ENCODE measurements at places on chromosomes 1 and 21.

DNA sequence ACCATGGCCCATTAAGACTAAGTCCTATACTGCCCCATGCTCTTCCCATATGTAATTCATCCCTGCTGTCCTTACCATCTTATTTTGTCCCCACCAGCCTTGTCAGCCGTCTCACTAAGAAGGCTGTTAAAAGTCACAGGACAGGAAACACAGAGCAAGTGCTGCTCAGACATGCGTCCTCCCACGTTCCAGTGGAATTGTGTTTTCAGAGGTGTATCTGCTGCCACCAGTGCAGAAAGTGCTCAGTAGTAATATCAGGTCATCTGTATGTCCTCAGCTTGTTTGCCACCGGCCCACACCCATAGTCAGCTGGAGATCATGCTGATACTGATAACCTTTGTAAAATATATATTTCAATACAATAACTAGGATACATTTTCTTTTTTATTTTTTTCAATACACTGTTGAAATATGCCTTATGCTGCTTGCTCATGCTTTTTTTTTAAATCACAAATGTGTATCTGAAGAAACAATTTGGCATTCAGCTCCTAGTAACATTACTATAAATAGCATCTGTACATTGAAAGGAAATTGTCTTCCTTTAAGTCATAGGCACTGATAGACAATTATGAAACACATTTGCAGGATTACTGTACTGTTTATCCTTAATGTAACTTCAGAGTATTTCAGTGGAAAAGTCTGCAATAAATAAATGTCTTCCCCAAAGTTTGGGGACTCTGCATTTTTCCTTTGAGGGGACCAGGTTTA is 156.9 kb downstream of the EDEM3 start:
- no peak for DNase-seq

DNA sequence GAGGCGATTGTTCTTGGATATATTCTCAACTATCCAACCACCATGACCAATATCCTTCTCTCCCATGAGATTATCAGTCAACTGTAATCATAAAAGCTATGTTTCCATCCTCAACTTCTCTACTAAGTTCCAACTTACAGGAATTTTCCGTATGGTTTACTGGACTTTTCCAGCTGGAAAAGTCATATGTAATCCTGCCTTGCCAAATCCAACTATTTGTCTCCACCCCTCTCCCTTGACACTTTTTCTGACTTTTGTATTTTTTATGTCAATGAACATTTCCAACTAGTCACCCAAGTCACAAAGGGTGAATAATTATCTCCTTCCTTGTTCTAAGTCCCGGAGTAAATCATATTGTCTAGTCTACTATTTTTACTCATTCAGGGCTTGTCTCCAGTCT is 293.1 kb downstream of the USP25 start:
- DNase-seq = no peak

- DNase-seq = no peak
Measured at GRCh38 chr1:238177960-238178645, 287.4 kb upstream of the ZP4 start.

- no peak for DNase-seq
Measured at GRCh38 chr1:13510499-13510898, 3.3 kb downstream of the LRRC38 start.

GRCh38 chr1:60044881-60045280 is 28.7 kb downstream of the C1orf87 start:
- no peak for DNase-seq

GRCh38 chr1:116326486-116326885 is 46.6 kb upstream of the ATP1A1 start:
- no peak for DNase-seq

DNA sequence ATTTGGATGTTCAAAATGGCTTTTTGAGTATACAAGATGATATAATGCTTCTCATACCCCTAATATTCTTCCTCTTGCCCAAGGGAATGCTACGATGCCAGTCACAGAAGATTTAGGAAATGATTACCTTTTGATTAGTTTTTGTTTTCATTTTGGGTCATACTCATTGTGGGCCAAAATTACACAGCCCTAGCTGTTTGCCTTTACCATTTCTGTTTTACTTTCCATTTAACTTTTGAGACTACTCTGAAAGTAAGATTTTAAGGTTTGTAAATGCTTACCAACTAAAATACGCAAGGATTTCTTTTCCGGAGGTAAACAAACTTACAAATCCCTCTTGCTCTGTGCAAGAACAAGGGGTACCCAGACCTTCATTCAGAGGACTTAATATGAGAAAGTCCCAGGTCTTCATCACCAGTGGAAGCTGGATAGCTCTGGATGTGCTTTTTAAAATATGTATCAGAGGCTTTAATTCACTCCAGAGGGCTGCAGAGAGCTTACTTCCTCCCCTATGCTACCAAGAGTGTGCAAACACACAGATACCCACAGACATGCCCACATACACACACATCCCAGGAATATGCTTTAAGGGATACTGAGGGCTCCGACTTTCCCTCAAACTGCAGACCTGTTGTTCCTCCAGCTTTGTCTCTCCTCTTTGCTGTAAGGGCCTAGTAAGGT is 631.4 kb downstream of the SMYD3 start:
- DNase-seq = no peak

DNA sequence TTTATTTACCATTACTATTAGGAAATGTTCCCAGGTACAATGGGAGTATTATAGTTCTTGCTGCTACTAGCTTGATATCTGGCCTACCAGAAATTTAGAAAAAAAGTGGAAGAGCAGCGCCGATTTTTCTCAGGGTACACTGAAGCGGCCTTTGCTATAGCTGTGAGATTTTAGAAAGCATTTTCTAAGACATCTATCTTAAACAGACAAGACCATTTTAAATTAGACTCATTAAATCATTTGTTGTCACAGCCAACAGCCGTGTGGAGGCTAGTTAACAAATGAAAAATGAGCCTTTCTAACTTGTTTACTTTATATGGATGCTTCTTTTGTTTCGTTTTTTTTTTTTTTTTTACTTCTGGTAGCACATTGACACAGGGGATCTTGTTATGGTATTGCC is 183.2 kb upstream of the ZRANB2 start:
- no peak for DNase-seq

DNA sequence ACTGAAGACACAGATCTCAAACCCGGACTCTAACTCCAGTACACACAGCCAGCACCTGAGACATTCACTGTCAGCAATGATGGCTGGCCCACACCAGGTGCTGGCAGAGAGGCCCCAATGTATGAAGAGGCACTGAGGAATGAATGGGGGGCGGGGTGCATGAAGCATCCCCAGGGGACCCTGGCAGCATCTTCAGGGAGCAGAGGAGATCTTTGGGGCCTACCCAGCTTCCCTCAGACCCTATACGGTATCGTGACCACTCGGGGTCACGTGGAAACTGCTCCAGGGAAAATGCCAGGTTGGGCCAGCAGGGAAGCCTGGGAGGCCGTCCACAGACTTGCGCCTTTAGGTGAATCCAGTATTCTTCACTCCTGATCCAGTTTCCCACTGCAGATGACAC is 84.3 kb downstream of the NPHP4 start:
- DNase-seq = no peak

DNA sequence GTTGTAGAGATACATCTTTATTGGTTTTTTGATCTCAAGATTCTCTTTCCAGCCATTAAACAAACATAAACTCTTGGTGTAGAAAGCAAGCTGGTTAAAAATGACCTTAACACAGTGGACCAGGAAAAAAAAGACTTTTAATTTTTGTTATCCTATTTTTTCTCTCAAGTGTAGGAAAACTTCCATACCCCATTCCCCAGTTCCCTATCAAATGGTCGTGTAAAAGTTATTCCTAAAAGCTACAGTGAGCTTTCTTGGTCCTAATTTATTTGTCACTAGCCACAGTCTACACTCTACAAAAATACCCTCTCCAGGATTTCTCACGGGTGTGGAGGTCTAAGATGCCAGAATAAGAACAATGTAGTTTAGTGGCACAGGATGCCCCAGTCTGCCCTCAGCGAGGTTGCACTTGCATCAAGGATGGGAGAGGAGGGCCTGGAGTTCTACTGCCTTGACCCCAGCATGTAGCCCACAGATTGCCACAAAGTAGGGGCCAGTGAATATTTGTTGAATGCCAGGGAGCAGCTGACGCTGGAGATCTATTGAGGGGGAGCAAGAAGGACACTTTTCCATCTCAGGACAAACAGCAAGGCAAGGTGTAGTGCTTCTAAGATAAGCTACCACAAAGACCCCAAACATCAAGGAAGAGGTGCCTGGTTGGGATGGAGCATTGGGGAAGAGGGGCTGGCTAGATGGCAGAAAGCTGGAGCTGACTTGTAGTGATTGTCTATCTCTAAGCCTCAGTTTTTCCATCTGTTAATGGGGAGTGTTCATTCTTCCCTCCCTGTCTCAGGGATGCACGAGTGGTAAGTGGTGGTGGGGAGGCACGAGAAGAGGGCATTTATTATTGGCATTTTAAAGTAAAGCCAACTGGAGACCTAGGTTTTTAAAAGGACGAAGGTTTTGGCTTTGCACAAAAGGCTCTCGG is 1.8 kb downstream of the MYCL start:
- no peak for DNase-seq

DNA sequence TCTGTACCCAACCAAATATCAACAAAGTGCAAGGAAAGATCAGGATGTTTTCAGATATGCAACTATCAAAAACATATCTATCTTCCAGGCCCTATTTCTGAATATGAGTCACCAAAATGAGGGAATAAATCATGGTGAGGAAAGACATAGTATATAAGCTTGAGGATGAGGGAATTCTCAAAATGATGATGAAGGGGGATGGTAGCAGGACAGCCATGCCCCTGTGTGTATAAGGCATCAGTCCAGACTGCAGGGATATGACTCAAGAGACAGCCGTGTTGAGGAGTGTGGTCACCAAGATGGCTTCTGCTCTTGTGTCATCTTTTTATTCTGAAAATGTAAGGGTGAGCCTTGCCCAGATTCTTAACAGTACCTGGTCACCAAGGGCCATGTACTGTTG is 4.4 kb upstream of the WDR64 start:
- no peak for DNase-seq

- no peak for DNase-seq
Measured at GRCh38 chr1:43121256-43121900, 50.7 kb downstream of the EBNA1BP2 start.

DNA sequence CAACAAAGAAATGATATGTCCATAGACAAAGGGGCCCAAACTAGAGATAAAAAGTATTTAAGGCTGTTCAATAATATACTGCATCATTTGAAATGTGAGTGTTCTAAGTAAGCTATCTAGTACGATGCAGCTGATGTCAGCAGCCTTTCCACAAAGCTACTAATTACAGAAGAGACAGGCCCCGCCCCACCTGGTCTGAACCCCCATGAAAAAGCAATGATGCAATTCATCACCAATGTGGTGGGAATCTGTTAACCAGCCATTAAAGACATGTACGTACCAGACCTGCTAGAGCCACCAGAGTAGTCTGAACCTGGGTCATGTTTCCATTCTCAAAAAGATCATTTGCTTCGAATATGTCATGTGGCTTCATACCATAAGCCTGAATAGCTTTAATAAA is 25.1 kb downstream of the CNN3 start:
- no peak for DNase-seq

- no peak for DNase-seq
Measured at GRCh38 chr1:154871374-154871773, 1.3 kb upstream of the KCNN3 start.

GRCh38 chr1:3241236-3241550 is 172.2 kb downstream of the PRDM16 start:
- DNase-seq = no peak
